ENCODE measurements at places on chromosomes 4 and X. TPM values are rescaled to one million over a fixed set of nuclear protein-coding genes. Genes with fewer than 3 reads are reported as not detected.

DNA sequence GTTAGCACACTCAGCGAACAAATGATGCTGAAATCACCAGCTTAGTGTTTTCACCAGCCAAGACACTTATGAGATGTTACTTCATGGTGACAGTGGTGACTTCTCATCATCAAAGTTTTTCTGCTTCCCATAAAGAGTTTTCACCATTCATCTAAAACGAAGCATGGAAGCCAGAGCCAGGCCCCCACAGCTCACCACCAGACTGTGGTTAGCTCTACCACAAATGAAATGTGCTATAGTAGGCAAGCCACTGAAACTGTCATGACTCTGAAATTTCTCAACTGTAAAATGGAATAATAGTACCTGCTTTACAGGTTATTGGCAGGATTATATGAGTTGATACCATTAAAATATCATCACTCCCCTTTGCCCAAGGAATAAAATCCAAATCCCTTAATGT lies 56.4 kb upstream of the HHIP start:
- DNase-seq: no peak

DNA sequence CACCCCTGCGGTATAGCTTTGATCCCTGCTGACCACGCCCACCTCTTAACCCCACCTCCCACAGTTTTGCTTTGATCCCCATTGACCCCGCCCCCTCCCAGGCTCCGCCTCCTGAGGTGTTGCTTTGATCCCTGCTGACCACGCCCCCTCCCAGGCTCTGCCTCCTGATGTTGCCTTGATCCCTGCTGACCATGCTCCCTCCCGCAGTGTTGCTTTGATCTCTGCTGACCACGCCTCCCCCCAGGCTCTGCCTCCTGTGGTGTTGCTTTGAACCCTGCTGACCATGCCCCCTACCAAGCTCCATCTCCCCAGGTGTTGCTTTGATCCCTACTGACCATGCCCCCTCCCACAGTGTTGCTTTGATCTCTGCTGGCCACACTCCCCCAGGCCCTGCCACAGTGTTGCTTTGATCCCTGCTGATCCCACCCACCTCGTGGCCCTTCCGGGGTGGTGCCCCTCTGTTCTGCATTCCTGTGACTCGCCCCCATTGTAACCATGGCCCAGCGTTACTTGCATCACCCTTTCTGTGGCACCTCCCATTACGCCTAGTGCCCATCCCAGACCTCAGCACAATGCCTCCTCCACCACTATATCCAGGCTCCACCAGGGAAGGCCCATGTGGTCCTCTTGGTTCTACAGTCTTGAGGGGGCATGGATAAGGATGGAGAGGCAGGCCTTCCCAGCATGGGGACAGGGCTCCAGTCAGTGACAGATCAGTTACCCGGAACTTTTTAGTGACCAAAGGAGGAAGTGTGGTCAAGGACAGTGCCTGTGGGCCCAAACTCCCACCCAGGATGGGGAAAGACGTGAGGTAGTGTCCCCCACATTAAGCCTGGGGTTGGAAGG lies 70.8 kb downstream of the ADRA2C start:
- no peak for DNase-seq

DNA sequence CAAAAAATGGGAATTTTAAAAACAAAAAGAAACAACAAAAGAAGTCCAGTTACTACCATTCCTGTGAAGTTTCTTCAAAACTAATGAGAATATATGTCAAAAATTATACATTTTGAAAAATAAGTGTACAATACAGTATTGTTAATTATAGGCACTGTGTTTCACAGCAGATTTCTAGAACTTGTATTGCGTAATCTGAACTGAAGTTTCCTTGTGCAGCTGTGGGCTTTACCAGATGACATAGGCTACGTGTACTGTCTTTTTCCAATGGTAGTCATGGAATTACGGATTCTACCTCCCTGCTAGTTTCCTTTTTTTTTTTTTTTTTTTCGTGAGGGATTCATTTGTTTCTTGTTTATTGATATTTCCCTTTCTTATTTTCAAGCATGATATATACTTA lies 113.8 kb upstream of the GABRA2 start:
- DNase-seq: no peak

DNA sequence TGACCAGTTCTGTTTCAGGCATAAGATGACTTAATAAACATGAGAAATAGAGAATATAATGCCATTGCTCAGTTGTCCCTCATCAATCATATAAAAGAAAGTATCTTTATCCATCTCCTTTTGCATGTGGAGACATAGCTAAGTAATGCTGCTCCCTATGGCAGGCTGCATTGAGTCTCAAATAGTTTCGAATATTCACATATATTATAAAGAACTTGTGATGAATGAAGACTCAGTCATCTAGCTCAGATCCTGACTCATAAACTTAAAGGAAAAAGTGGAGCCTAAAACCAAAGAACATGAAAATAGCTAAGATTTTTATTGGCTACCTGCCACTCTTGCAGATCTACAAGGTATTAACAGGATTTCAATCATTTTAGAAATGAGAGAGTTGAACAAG lies 11.7 kb upstream of the TLL1 start:
- no peak for DNase-seq

- no peak for DNase-seq
These were observed 81.0 kb downstream of the WWC2 start for GRCh38 chr4:183180096-183180495.

- no peak for DNase-seq
These were observed 6.1 kb downstream of the SPATA18 start for GRCh38 chr4:52057196-52057595.

DNA sequence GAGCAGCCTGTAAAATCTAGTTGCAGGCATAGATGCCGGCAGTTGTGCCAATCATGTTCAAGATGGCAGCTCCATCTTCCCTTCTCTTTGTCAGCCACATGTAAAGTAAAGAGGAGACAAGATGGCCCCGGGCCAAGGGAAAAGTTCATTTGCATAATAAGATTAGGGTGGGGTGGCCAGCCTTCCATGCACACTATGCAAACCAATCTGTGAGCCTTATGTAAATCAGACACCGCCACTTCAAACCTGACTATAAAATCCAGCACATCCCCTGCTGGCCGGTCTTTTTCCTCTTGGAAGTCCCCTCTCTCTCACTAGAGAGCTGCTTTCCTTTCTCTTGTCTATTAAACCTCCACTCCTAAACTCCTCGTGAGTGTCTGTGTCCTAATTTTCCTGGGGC lies 78.9 kb upstream of the CBR4 start:
- no peak for DNase-seq

GRCh38 chr4:119783189-119783983 lies 154.8 kb upstream of the PDE5A start:
- no peak for DNase-seq

- DNase-seq: peak; percentile 72
These were observed 677 bp upstream of the CYP4V2 start for GRCh38 chr4:186190581-186191199.

DNA sequence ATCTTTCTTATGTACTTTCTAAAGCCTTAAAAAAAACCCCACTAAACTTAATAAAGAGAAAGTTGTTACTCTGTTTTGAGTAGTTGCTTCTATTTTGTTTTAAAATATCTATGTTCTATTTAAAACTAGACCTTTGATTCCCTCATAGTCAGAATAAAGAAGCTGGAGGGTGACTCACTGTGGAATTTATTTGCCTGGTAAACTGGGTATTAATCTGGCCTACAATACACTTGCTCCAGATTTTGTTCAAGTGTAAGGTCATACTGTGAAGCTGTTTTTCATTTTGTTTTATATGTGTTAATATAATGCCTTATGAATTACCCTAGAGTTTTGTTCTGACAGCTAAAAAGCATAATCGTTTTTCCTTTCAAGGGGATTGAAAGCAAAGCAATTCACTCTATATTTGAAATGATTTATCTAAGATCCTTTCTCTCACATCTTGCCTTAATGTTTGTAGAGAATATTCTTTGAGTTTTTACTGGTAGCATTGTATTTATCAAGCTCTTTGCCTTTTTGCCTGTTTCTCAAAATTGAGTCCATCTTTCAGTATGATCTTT lies 277.4 kb upstream of the PITX2 start:
- DNase-seq: no peak

DNA sequence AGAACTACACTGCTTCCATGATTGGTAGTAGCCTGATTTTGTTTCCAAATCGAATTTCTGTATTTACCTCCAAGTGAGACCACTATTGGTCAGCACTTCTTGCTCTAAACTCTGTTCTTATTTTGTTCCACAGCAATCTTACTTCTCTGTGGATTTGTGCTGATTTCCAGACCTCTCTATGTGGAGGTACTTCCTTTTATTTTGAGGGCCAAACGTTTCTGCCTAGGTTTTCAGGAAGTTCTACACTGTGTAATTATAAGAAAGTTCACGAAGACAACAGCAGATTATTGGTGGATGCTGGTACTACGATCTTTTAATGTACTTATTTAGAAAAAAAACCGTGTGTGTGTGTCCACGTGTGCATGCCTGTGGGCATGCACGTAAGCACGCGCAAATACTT lies 46.7 kb downstream of the DTHD1 start:
- no peak for DNase-seq

GRCh38 chr4:2378401-2378800 lies 40.0 kb downstream of the ZFYVE28 start:
- DNase-seq: peak; percentile 26

DNA sequence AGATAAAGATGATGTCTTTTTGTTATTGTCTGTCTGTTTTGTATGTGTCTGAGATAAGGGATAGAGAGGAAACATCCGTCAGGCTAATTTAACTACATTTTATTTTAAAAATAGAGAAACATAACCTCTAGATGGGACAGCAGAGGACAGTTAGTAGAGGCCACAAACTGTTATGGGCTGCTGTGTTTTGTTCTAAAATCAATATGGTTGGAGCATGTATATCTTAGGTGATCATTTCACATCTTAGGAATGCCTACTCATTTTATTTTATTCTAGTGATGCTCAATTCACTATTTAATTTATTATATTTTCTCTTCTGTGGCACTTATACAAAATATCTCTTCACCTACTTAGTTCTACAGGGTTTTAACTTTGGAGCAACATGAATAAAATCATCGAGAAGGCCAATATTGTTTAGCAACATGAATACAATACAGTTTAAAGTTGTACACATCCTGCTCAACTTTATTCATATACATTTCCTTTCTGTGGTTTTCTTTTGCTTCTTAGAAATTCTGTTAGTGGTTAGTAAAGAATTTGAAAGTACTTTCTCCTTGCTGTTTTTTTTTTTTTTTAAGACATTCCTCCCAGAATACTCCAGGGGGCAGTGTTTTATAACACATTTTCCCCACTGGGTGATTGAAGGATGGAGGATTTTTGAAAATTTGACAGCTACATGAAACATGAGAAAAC lies 392.9 kb downstream of the UNC5C start:
- no peak for DNase-seq

GRCh38 chrX:142686653-142687283 lies 339.0 kb upstream of the SPANXN4 start:
- DNase-seq: no peak

- DNase-seq: no peak
These were observed 468.5 kb downstream of the PDGFC start for GRCh38 chr4:156503119-156503518.

TMEM150C gene
- 0.76 TPM for total RNA-seq

SSX1 gene
- not detected for total RNA-seq

SYNPO2 gene
- 0.46 TPM for total RNA-seq

IRAK1 gene
- total RNA-seq: 270 TPM

DCAF12L2 gene
- 1.4 TPM for total RNA-seq

MSX1 gene
- total RNA-seq: 12.0 TPM

RHOXF2B gene
- total RNA-seq: not detected

BGN gene
- 94.7 TPM for total RNA-seq

NRK gene
- total RNA-seq: not detected

MAGEE1 gene
- 1.5 TPM for total RNA-seq

CSAG3 gene
- not detected for total RNA-seq

FHDC1 gene
- 0.02 TPM for total RNA-seq

CHRDL1 gene
- total RNA-seq: 79.1 TPM

CFAP99 gene
- total RNA-seq: not detected

PCSK1N gene
- 0.72 TPM for total RNA-seq

NDUFC1 gene
- total RNA-seq: 98.2 TPM
